Small intestine (tissue), 16 donors: ENCODE measurements at places on chromosomes 5 and 9. TPM values are rescaled to one million over a fixed set of nuclear protein-coding genes. Genes with fewer than 3 reads are reported as not detected.

GRCh38 chr9:113245894-113246293, 24.6 kb downstream of the SLC31A1 start:
- DNase-seq = no peak

- DNase-seq = no peak
Observed at GRCh38 chr9:4494332-4494731, 4.1 kb downstream of the SLC1A1 start.

GDA gene
- polyA plus RNA-seq = 97.3 TPM

DNA sequence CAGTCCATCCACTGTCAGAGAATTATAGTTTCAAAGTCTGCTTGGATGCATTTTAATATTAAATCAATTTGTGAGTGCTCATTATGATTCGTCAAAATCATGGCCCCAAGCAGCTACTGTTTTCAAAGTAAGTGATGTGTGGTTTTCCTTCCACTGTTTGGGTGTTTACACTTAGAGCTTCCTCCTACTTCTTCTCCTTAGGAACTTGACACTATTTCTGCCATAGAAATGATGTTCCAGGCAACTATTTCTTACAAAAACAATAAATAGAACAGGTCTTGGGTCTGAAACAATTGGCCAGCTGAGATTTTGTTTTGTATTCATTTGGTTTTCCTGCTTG, 132.8 kb upstream of the RAI14 start:
- no peak for DNase-seq

GRCh38 chr9:14654932-14655331, 38.3 kb downstream of the ZDHHC21 start:
- peak; percentile 16 for DNase-seq

RASGEF1C gene
- polyA plus RNA-seq = not detected

GAPVD1 gene
- 6.5 TPM for polyA plus RNA-seq

GRCh38 chr5:2459251-2459650, 292.2 kb downstream of the IRX2 start:
- DNase-seq = no peak

- no peak for DNase-seq
Observed at GRCh38 chr5:176934309-176934930, 35.3 kb upstream of the HK3 start.

DNA sequence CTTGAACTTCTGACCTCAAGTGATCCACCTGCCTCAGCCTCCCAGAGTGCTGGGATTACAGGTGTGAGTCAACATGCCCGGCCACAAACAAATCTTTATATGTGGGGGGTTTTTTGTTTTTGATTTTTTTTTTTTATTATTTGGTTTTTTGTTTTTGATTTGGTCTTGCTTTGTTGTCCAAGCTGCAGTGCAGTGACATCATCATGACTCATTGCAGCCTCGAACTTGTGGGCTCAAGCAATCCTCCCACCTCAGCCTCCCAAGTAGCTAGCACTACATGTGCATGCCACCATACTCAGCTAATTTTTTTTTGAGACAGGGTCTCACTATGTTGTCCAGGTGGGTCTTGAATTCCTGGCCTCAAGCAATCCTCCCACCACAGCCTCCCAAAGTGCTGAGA, 42.4 kb downstream of the ALDH7A1 start:
- DNase-seq = no peak

- no peak for DNase-seq
Observed at GRCh38 chr5:125050926-125051325, 304.5 kb upstream of the ZNF608 start.

TAF1L gene
- polyA plus RNA-seq = not detected

SPINK13 gene
- polyA plus RNA-seq = not detected

DNA sequence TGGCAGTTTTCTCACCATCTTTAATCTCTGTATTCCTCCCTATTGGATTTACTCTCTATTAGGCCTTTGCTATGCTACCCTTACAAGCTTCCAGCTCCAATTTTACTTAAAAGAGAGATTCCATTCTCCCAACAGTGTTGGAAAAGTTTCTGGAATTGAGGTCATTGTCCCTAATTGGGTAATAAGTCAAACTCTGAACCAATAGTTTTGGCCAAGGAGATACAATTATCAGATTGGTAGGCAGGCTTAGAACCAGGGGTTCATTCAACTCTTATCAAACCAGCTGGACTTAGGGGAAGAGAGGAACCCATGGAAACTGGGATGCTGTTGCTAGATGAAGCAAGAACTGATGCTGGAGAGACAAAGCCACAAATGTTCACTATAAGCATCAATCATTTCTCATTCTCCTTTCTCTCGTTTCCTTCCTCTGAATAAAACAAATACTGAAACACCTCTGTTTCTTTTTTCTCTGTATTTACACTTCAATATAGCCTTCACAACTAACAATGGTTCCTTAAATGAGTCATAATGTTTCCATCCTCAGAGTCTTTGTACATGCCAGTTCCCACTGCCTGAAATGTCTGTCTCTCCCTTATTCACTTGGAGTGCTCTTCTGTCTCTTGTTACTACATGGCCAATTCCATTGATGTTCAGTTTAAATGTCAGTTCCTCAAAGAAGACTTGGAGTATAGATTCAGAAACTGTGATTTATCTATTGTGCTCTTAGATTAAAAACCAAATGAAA, 587.3 kb downstream of the GABRG2 start:
- no peak for DNase-seq

DNA sequence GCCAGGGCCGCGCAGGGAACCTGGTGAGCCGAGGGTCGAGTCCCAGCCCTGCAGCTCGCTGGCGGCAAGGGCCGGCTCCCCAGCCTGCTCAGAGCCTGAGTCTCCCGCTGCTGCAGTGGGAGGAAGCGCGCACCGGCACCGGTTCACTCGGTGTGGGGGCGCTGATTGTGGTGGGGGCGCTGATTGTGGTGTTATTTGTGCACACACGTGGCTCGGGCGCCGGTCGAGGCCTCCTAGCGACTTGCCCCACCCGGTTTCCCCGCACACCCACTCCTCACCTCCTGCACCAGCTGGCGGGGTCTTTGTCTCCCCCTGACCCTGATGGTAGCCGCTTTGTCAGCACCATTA, 266.7 kb downstream of the NSG2 start:
- DNase-seq = no peak

DNM1 gene
- 0.45 TPM for polyA plus RNA-seq

DNA sequence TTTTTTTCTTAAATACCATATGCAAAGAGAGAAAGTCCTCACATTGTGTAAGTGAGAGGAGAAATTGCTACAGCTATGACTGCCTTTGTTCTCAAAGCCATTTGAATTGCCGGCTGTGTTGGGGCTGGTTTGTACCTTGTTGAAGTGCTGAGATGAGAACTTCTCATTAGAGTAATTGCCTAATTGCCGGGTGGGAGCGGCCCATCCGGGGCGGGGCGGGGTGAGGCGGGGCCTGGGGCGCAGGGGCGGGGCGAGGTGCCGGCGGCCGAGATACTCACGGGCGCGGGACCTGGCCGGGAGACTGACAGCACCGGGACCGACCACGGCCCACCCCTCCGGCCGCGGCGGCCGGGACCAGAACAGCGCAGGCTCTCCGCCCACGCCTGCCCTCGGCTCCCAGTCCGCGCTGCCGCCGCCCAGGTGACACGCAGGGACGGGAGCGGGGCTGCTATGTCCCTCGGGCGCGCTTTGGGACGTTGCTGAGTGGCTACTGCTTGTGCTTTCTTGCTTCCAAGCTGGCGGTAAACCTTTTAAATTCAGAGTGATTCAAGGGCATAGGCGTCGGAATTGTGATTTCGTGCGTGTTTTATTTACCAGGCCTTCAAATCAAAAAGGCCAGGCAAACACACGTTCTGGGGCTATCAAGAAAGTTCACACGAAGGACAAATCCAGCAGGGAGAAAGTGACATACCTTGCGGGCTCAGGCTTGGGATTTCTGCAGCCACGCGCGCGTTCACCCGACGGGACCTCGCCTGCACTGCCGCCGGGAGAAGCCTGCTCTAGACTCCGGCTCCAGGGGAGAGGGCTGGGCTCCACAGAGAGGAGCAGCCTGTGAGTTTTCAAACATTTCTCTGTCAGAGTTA, 269.1 kb downstream of the FANCC start:
- DNase-seq = peak; percentile 76

DNA sequence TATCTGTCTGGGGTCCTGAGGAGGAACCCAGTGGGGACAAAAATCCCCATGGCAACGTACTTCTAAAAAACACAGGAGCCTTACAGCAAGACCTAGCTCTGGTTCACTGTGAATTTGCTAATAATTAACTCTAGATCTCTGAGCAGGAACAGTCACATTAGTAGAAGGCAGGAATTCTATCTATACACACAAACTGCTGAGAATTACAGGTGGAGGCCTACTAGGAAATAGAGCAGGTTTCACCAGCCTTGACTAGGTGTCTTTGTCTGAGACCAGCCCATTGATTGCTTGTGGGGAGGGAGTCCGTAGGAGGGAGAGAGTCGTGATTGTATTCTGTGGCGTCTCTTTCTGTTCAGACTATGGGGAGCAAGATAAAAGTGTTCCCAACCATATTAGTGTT, 44.8 kb downstream of the PRLR start:
- peak; percentile 66 for DNase-seq

DNA sequence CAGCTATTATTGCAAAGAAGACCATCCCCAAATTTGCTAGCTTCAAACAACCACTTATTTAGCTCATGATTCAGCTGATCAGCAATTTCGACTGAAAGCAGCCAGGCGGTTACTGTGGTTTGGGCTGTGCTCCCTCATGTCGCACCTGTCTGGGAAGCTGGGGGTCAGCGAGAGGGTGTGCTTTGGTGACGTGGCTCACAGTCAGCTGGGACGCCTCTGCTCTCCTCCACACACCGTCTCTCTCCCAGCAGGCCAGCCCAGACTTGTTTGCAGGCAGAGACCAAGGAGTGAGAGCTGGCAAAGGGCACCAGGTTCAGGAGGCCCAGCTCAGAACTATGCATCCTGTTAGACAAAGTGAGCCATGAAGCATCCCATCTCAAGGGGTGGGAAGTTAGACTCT, 140.9 kb downstream of the SYK start:
- DNase-seq = no peak

LRRC19 gene
- polyA plus RNA-seq = 8.3 TPM

DNA sequence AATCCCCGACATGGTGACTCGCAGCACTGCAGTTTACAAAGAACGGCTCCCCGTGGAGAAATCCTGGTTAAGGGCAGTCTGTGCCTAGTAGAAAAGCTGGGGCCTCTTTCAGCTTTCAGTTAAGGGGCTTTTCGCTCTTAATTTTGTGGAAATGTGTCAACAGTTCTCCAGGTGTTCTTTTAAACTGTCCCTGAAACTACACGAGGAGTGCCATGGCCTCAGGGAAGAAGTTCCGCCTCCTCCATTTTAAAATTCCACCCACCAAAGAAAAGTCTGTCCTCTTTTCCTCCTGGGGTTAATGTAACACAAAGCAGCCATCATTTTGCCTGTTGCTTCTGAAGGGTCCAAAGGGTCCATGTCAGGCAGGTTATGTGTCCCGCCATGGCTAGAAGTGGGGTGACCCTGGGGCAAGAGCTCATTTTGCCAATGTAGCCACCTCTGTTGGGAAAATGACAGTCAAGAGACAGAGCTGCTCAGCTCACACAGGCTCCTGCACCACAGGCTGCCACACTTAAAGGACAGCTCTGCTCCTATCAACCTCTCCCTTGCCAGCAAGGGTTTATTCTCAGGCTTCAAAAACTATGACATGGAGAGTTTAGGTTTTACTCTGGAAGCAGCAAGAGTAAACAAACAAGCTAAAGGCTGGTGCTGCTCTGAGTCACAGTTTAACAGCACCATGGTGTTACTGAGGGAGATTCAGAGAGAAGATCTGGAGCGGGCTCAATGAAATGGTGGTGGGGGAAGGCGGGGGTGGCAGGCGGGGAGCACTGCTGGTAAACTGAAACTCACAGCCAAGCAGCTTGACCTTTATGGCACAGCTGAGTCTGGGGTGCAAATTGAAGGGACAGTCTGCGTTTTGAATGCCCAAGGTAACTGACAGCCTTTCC, 3.2 kb downstream of the WHRN start:
- peak; percentile 49 for DNase-seq

GRCh38 chr5:138936-139335, 47.0 kb downstream of the PLEKHG4B start:
- no peak for DNase-seq

GRCh38 chr9:116641292-116642059, 45.6 kb upstream of the TRIM32 start:
- DNase-seq = no peak

GRCh38 chr9:120416781-120417427, 163.1 kb downstream of the CDK5RAP2 start:
- DNase-seq = no peak

SOX30 gene
- 0.22 TPM for polyA plus RNA-seq

IL5 gene
- not detected for polyA plus RNA-seq

DNA sequence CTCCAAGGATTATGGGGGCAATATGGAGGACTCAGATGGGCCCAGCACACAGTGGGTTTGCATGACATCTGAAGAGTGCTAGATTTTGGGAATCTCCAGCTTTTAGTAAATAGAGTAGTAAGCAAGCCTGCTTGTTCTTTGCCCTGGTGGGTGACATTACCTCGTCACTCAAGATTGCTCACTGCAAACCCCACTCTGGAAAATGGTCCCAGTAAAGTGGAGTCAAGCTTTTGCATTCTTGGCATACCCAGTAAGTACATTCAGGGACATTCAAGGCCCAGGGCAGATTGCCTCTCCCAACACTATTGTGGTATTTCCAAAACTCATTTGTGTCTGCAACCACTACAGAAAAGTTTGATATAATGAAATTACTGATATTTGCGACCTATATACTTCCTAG, 118.5 kb downstream of the INVS start:
- no peak for DNase-seq

GRCh38 chr9:121646992-121647391, 4.4 kb upstream of the DAB2IP start:
- no peak for DNase-seq

- no peak for DNase-seq
Observed at GRCh38 chr5:150082374-150082773, 4.0 kb downstream of the CSF1R start.

DNA sequence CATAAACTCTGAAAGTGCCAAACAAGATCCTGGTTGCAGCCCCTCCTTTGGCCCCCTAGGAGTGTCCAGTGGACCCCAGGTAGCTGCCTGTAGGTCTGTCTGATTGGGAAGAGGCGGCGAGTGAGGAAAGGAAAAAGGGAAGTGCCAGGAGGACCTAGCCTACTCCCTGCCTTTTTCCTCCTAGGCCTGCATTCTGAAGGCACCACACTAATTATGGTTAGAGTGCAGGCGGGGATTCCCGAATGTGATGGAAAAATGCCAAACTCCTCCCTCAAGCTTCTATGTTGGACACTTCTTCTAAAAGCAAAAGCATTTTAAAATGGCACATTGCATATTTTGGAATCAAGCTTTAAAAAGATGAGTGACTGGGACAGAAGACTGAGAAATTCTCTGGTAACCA, 83.2 kb upstream of the SMIM15 start:
- no peak for DNase-seq

GRCh38 chr5:164763206-164763605, 1257.8 kb downstream of the MAT2B start:
- DNase-seq = no peak

DNA sequence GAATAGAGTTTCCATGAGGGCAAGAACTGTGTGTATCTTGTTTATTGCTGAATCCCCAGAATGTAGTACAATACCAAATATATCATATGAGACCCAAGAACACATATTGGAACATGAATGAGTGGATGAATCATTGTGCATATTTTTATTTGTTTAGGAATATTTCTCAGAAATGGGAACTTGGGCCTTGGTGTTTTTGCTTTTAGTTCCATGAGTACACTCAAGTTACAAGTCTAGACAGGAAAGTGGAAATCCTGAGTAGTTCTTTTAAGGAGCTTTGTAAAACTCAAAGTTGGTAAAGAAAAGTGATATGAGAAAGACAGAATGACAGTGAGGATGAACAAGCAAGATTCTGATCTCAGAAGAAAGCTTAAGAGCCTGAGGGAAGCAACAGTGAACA, 647.0 kb downstream of the EFNA5 start:
- no peak for DNase-seq
